NCI-H2227 treated with DMSO at 0.1 percent for 48 hours (cell line): ENCODE measurements at places on chromosomes 7 and 10.

DNA sequence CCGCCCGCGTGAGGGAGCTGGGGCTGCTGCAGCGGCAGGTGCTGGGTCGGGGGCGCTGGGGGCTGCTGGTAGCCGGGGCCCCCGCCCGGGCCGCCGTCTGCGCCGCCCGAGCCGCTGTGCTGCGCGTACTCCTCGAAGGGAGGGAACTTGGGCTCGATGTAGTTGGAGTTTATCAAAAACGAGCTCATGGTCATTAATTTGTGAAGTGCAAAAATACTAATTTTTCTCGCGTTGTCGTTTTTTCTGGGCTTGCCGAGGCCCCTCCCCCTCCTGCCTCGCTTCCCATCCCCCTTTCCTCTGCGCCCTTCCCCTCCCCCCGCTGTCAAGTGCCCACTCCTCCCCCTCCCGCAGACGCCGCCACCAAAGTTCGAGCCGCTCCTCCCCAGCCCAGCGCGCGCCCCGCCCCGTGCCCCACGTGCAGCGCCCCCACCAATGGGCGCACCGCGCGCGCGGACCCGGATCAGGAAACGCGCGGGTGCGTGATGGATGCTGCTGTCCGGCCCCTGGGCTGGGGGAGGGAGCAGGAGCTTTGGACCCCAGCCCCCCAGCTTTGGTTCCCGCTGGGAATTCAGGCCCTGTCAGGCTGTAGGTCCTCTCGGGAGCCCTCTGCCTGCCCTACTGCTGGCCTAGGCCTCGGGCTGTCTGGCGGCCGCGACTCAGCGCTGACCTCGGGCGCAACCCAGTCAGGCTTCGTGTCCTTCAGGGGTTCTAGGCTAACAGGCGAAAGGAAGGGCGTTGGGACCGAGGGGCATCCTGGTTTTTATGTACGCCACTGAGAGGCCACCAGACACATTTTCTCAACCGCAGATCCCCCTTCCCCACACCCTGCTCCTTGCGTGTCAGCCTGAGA lies at the start of gene HOXA4:
Gene HOXA4 (minus strand): TSS at position 218 of the 850 bp plus-strand sequence. CDS start 24 bp downstream, at position 194.
- DNase-seq: no peak

GRCh38 chr10:121804460-121804859 lies 123.4 kb downstream of the ATE1 start:
- peak; percentile 36 for DNase-seq

- DNase-seq: no peak
These were observed 33.2 kb upstream of the PAPSS2 start for GRCh38 chr10:87626422-87626892.

GRCh38 chr10:60942788-60943315 lies 1.1 kb downstream of the RHOBTB1 start:
- DNase-seq: no peak

DNA sequence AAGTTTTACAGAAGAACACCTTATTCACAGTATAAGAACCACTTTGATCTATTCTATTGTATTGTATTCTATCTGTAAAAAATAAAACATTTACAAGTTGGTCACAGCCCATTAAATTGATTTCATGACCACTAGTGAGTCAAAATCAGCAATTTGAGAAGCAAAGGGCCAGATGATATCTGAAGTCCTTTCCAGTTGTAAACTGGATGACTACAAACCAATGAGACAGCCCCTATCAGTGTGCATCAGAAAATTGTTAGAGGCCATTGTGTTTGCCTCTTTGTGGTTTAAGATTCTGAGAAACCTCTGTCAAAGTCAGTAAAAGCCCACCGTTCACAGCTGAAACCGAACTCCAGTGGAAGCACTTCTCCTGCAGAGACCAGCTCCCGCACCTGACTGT lies 54.8 kb downstream of the TBXAS1 start:
- DNase-seq: no peak

DNA sequence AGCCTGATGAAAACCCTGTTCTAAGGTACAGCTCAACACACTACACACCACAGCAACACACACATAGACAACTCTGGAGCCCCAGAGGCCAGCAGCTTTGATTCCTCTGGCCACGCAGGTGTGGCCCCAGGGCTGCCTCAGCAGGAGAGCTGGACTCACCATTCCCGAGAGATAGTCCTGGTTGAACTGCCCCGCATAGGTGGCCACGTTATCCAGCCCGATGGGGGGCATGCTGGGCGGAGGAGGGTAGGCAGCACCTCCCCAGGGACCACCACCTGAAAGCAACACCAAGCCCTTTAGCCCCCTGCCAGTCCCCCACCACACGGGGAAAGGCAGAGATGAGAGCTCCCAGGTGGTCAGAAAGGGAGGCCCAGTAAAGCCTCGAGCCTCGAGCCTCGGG lies 34.7 kb downstream of the ANXA11 start:
- no peak for DNase-seq

- DNase-seq: no peak
These were observed 1.4 kb upstream of the ZNF212 start for GRCh38 chr7:149238051-149238450.

- DNase-seq: no peak
These were observed 19.6 kb downstream of the ZAN start for GRCh38 chr7:100752994-100753393.

DNA sequence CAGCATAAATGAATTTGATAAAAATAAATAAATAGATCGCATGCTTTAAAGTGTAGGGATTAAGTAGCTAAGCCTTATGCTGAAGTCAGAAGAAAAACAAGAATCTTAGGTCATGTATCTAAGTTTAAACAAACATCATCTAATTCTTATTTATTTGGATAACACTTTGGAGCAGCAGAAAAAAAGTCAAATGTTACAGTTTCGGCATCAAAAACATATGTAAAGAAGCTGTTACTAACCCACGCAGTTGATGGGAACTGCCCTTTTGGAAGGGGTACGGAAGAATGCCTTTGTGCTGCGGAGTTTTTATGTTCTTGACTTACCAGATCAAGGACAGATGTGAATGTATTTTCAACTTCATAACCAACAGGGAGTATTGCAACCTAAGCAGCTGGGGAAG lies 37.3 kb upstream of the HABP2 start:
- no peak for DNase-seq

- DNase-seq: peak; percentile 14
These were observed 148.2 kb downstream of the CELF2 start for GRCh38 chr10:11165591-11166543.

GRCh38 chr10:102435529-102436233 lies 3.3 kb upstream of the CUEDC2 start:
- no peak for DNase-seq

GRCh38 chr7:12647364-12648219 lies 39.8 kb upstream of the ARL4A start:
- no peak for DNase-seq

DNA sequence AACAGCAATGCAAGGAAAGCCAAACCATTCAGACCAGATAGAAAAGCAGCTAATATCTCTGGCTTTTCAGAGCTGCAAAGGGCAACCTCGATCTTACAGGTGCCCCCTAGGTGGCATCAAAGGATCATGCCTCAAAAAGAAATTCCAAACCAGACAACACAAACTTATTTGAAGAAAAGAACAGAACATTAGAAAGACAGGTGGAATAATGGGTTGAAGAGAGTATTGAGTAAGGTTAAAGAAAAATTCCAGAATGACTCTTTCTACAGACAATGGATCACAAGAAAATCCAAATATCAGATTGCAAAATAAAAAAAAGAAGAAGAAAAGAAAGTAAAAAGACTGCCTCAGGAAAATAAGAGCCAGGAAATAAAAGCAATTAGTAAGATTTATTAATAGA lies 213.7 kb downstream of the ELMO1 start:
- DNase-seq: no peak

GRCh38 chr7:54543051-54543488 lies 895 bp downstream of the VSTM2A start:
- DNase-seq: no peak

- no peak for DNase-seq
These were observed 438 bp downstream of the ARID5B start for GRCh38 chr10:61901829-61902444.

DNA sequence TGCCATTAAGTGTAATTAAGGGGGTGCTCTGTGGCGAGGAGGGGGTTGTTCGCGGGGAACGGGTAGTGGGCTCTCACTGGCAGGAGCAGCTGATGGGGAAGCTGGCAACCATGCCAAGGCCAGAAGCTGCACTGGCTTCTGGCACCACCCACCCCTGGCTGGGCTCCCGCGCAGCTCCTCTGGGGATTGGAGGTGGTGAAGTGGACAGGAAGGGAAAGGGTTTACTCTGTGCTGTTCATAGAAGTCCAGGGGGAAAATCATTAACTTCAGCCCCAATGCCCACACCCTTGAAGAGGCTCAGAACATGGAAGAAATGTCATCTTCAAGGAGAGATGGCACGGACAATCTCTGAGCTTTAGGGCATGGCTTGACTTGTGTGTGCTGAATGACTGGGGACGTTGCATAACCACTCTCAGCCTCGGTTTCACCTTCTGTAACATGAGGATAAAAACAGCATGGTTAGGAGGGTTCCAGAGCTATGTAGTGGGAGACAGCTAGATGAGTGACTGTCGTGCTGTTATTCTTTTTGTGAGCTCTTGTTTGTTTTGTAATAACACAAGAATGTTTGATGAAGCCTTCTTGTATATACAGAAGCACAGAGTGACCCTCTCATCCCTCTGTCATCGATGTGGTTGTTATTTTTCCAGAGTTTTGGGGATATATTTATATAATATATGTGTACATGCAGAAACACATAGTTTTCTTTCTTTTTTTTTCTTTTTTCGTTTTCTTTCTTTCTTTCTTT lies 29.9 kb downstream of the KAZALD1 start:
- DNase-seq: no peak

DNA sequence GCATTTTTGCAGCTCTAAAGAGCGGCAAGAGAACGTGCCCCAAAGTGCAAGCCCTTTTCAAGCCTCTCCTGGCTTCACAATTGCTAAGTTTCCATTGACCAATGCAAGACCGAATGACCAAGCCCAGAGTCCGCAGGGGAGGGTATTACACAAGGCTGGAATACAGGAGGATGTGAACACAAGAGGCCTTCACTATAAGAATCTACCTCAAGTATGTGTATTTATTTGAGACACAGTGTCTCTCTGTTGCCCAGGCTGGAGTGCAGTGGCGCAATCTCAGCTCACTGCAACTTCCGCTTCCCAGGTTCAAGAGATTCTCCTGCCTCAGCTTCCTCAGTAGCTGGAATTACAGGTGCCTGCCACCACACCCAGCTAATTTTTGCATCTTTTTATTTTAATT lies 22.2 kb upstream of the TPST1 start:
- no peak for DNase-seq

DNA sequence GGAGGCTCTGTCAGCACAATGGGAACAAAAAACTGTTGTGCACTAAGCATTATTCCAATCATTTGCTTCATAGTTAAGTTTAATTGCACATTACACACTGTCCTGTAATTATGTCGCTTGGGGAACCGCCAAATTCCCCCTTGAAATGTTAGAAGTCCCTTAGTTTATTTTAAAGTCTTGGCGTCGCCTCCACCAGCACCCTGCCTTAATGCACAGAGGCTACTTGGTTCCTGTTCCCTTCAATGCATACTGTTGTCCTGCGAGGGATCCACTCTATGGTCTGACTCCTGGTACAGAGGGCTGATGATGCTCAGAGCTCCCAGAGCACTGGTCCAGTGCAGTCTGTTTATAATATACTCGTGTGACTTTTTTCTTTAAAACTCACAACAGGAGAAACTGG lies 330.7 kb downstream of the ELMO1 start:
- peak; percentile 64 for DNase-seq

DNA sequence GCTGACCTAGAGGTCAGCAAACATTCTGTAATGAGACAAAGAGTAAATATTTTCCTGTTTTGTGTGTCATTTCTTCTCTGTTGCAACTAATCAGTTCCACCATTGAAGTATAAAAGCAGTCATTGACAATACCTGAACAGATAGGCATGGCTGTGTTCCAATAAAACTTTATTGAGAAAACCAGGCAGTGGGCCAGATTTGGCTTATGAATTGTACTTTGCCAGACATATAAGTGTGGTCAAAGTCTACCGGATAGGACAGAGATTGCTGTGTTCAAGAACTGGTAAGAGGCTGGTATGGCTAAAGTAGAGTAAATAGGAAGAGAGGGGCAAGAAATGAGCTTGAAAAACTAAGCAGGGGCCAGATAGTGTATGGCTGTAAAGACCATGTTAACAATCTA lies 38.3 kb upstream of the TAC1 start:
- no peak for DNase-seq

- DNase-seq: no peak
These were observed 40.7 kb upstream of the CBLL1 start for GRCh38 chr7:107703219-107703618.

DNA sequence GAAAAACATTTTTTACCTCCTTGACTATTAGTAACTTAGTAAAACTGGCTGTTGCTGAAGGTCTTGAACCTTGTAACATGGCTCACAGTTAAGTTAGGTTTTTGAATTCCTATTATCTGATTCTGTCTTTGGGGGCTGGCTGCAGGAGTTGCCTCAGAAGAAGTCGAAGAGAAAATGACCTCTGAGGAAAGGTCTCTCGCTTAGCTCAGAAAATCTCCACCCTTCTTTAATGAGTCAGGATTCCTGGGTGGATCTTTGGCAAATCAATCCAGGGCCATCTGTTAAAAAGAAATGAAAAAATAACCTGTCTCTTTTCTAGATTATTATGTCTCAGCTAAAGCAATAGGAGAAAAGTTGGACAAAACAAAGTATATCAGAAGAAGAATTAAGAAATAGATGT lies 267.8 kb upstream of the SEMA3C start:
- DNase-seq: no peak

- no peak for DNase-seq
These were observed 75.1 kb downstream of the EMX2 start for GRCh38 chr10:117617659-117618058.

DNA sequence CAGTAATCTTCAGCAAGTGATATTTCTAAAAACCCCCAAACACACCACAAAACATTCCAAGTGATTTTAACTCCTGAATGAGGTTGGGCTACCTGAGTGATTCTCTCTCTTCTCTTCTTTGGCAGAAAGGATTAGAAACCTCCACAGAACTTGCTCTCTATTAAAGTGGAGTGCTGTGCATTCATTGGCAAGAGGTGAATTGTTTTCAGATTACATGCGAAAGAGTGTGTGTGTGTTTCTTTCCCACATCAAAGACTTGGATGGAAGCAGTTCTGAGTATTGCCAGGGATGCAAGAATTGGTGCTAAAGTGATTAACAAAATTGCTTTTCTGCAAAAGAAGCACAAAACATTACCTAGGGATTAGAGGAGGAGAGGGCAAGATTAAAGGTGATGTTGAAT lies 13.1 kb upstream of the FBXW4 start:
- no peak for DNase-seq
